ENCODE measurements at places on chromosomes 13 and 19. TPM values are rescaled to one million over a fixed set of nuclear protein-coding genes. Genes with fewer than 3 reads are reported as not detected.

NCAN gene
- total RNA-seq = 0.15 TPM

IFI30 gene
- total RNA-seq = 15.6 TPM

PROZ gene
- not detected for total RNA-seq

CGB1 gene
- 0.64 TPM for total RNA-seq

CYP2F1 gene
- not detected for total RNA-seq
